Stimulated activated CD8-positive, alpha-beta memory T cell treated with anti-CD3 and anti-CD28 coated beads, Interleukin-7, amount 100 ng/mL, for 48 hours (primary cell): ENCODE measurements at places on chromosomes 3 and 15.
A peak's percentile ranks its signal among the peaks of the same experiment; 100 is the strongest.

DNA sequence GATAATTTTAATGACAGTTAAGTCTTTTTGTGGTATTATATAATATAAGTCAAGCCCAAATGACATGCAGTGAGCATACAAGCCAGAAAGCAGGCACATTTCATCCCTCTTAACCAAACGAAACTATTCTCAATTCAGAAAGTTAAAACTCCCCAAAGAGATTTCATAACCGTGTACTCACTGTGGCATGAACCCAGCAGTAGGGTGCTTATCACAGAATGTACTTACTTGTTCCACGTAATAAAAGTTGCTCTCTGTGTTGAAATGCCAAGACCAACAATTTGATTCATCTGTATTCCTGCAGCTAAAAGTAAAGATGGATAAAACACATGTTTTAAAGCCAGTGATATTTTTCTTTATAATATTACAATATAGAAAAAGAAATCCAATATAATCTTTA lies 12.1 kb downstream of the GK5 start:
- no peak for DNase-seq

DNA sequence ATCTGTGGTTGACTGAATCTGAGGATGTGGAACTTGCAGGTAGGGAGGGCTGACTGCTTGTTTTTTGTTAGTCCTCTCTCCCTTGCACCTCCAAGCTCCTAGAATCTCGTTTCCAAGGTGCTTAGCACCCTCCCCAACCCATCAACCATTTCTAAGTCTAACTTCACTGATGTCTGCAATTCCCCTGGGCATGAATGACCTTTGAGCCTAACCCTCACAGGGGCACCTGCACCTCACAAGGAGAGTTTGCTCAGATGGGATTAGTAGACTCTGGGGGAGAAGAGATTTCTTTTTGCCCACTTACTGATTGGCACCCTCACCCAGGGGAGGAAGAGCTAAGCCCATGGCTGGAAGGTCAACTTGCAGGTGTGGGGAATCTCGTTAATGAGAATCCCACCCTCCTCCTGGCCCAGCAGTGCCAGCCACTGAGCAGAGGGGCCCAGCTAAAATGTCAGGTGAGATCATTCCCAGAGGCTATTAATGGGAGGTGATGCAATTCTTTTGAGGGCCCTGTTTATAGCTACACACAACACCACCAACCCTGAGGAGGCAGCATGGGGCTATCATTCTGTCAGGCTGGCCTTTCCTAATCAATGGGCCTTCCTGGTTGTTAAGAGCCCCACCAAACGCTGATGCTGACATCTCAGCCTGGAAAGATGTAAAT lies 81.6 kb upstream of the HERC1 start:
- no peak for DNase-seq

- peak; percentile 46 for DNase-seq
These were observed 64.1 kb upstream of the KLHL25 start for GRCh38 chr15:85858586-85859375.

DNA sequence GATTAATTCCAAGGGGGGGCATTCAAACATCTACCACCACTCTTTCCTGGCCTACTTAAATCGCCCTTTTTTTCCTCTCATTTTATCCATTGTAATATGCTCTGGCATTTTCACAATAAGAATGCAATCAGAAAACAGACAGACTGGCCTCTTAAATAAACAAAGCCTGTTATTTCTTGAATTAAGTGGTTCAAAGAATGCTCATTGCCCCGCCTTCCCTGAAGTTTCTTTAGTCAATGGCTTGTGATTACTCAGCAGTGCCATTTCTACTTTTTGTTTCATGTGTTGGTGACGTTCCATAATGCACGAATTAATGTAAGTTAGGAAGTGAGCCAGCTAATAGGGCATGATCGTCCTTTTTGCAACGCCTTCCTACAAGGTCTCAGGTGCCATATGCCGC lies 68.0 kb downstream of the FBN1 start:
- no peak for DNase-seq

GRCh38 chr3:35664460-35664919 lies 25.2 kb downstream of the ARPP21 start:
- no peak for DNase-seq

GRCh38 chr3:135141672-135142071 lies 346.6 kb downstream of the EPHB1 start:
- DNase-seq: no peak

- no peak for DNase-seq
These were observed 159.8 kb downstream of the WNT5A start for GRCh38 chr3:55327131-55327920.

DNA sequence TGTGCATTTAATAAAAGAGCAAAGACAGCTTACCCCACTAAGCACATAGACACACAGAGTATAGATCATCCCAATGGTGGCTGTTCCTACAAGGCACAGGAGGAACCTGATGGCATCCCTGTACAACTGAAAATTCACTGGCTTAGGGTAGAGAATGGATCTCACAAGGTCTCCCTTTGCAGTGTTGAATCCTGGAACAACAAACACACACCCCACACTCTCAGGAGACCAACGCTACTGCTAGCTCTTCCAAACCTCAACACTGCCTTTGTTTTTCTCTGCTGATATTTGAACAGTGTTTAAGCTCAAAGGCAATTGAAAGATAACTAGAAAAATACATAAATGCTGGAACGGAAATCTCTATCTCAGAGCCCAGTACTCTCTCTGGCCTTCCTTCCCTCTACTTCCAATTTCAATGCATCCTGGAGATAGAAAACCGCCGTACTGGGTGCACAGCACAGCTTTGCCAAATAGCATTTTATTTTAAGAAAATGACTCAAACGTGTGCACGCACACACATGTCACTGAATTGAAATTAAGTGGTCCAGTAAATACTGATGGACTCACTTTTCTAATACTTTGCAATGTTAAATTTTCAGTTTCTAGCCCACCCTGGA lies 87.5 kb upstream of the ATP13A5 start:
- DNase-seq: no peak

GRCh38 chr15:45114076-45114750 lies at the start of the genes DUOX2 and DUOXA2:
Gene DUOX2, minus strand, starts transcription at chr15:45114172. Its CDS starts 761 bp downstream, at chr15:45113411.
Gene DUOXA2, plus strand, starts transcription at chr15:45114326. Its CDS starts 280 bp downstream, at chr15:45114606.
- no peak for DNase-seq

DNA sequence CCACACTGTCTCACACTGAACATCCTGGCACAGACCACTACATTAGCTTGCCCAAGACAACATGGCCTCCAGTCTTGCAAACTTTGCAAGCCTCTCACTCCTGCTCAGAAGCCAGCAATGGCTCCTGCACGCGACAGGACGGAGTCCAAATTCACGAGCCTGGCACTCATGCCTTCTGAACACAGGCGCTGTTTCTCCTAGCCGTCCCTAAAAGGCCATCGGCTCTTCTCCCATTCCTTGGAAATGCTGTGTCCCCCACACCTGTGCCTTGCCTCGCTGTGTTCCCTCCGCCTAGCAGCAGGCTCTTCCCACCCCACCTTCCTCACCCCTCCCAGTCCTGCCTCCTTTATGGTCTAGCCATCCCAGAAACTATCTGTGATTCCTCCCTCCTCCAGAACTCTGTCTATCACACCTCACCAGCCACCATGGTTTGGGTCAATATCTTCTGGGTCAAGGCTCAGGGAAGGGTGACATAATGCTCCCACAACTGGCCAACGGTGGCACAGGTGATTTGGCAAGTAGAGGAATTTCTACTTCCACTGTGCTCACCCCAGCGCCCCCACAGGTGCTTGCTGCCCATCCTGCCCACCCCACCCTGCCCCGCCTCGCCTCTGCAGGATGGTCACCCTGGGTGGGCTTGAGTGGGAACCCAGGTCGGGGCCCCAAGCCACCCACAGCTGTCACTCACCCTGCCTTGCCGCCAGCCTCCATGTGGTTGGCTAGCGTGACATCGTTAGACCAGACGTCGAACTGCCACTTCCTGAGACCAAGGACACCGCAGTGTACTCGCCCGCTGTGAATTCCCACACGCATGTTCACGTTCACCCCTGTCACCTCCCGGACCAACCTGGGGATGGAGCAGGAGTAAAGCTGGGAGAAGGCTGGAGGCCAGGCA lies 120.7 kb downstream of the ADCY5 start:
- no peak for DNase-seq

DNA sequence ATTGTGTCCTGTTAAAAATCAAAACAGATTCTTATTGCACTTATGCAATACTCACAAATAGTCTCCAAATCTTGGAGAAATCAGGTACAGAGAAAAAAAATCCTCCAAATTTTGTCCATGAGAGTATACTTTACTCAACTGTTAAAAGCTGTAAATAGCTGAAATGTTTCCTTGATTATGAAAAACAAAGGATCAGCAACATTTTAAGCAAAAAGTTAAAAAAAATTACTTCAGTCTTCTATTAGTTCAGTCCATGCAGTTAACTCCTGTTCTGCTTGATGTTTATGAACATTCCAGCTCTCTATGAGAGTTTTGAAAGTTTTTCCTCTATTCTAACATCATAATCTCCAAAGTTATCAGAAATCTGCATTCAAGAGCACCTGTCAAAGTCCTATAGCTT lies 22.8 kb upstream of the ZNF80 start:
- no peak for DNase-seq

GRCh38 chr3:153397794-153398193 lies 235.8 kb downstream of the RAP2B start:
- DNase-seq: no peak

- DNase-seq: no peak
These were observed 65.2 kb downstream of the ATP13A5 start for GRCh38 chr3:193313061-193313958.

DNA sequence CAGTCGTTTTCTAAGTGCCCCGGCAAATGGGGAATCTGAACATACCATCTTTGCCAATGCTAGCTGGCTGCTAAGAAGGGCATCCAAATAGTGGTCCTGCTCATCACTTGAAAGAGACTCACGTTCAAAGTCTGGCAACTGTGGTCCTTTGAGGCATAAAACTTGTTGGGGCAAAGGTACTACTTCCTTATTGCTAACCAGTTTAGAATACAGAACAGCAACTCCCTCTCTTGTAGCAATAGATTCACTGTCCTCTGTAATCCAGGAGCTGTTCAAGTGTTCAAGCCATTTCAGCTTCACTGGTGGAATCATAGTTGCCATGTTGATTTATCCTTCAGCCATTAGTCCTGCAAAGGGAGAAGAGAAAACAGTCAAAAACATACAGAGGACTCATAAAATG lies 58.4 kb downstream of the HERC1 start:
- no peak for DNase-seq

DNA sequence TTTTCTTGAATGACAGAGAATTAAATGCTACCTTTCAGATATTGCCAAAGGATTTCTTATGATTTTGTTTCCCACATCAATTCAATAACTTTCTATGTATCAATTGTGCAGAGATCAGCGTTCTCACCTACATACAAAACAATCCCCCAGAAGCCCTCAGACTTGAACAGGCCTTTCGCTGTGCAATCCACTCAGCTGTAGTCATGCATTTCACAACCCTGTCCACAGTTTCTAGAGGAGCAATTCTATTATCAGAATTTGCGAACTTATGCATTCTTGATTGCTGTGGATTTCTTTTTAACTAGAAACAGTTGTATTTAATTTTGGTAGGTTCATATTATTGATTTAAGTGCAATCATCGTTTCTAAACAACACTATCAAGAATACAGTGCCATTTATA lies 13.7 kb upstream of the ALCAM start:
- no peak for DNase-seq

DNA sequence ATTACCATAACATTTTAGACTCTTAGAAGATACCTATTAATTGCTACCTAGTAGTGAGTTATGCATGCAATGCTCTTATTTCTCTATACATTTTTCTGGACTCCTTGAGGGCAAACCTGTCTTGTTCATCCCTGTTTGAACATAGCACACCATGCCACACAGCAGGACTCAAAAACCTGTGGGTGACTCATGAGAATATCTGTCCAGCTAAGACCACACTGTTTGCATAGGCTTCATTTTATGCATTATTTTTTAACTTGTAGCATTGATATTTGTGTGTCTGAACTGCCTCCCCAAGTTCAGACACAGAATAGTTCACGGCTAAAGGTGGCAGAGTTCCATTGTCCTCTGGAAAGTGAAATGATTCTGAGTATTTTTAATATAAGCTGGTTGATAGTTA lies 1.8 kb downstream of the LMCD1 start:
- no peak for DNase-seq
